NCI-H187 (cell line): ENCODE measurements at places on chromosomes 1 and 21.

DNA sequence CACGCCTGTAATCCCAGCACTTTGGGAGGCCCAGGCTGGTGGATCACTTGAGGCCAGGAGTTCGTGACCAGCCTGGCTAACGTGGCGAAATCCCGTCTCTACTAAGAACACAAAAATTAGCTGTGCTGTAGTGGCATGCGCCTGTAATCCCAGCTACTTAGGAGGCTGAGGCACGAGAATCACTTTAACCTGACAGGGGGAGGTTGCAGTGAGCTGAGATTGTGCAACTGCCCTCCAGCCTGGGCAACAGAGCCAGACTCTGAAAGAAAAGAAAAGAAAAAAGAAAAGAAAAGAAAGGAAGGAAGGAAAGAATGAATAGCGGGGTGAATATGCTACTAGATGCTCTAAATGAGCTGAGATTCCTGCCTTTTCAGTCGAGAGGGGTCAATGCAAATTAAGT, 7.1 kb downstream of the GFI1 start:
- DNase-seq = no peak

DNA sequence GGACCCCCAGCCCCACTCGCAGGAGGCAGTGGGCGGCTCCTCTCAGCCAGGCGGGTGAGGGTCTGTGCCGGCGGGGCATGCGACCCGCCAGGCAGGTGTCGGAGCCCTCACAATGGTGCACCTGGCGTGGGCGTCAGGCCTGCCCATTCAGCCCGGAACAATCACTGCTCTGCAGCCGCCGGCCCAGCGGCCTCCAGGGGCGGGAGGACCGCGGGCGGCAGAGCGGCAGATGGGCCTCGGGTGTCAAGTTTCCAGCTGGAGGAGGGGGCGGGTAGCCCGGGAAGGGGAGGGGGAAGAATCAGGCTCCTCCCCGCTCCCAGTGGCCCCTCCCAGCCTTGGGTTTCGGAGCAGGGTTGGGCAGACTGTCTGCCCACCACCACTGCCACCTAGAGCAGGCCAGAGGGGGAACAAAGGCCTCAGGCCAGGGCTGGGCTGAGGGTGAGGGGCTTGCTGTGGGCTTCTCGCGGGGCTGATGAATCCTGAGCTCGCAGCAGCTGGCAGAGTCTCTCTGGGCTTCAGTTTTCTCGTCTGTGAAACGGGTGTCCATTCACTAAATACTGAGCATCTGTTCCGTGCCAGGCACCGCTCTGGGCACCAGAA, 39.5 kb upstream of the CASZ1 start:
- DNase-seq = peak; percentile 78

DNA sequence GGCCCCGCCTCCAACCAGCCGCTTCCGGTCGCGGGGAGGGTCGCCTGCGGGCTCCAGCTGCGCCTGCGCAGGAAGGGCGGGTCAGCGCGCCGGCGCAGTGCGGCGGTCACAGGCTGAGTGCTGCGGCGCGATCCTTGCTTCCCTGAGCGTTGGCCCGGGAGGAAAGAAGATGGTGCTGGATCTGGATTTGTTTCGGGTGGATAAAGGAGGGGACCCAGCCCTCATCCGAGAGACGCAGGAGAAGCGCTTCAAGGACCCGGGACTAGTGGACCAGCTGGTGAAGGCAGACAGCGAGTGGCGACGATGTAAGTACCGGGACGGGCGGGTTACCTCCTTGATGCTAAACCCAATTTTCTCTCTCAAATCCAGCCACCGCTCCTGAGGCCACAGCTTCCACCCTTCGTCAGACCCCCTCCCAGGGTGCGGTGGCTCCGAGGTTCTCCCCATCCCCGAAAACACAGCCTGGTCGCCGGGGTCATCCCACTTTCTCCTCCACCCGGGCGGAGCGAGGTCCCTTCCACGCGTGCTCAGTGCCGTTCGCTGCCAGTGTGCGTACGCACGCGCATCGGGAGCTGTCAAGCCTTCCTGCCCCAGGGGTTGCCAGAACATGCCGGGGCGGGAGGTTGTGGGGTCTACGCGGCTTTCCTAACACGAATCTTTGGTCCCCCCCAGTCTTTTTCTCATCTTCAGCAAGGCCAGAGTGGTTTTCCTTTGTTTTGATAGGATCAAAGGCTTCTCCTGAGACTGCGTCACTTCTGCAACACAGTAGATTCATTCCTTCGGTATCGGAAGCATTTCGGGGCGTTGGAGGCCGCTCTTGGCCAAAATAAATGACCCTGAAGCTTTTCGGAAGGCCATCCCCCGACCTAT, at the start of gene SARS1:
TSS of gene SARS1 (plus strand) at position 95 of the 870 bp plus-strand sequence. CDS start at position 170, 75 bp downstream.
- peak; percentile 76 for DNase-seq

GRCh38 chr21:43681650-43682049, 22.3 kb downstream of the RRP1B start:
- no peak for DNase-seq

DNA sequence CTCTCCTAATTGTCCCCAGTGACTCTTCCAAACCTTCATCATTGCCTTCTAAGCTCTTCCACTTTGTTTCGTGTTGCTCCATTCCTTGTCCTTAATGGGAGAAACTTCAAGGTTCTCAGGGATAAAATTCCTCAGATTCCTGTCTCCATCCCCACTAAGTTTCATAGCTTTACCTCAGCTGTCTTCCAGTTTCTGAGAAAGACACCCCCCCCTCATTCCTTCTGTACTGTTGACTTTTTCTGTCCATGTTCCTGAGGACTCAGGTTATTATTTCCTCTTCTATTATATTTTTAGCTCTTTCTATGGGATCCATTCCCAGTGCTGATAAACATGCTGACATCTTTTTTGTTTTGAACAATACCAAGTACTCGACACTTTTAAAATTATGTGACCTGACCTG, 215.3 kb upstream of the PTGFR start:
- DNase-seq = no peak

- no peak for DNase-seq
Measured at GRCh38 chr21:44269090-44269489, 7.4 kb upstream of the DNMT3L start.

DNA sequence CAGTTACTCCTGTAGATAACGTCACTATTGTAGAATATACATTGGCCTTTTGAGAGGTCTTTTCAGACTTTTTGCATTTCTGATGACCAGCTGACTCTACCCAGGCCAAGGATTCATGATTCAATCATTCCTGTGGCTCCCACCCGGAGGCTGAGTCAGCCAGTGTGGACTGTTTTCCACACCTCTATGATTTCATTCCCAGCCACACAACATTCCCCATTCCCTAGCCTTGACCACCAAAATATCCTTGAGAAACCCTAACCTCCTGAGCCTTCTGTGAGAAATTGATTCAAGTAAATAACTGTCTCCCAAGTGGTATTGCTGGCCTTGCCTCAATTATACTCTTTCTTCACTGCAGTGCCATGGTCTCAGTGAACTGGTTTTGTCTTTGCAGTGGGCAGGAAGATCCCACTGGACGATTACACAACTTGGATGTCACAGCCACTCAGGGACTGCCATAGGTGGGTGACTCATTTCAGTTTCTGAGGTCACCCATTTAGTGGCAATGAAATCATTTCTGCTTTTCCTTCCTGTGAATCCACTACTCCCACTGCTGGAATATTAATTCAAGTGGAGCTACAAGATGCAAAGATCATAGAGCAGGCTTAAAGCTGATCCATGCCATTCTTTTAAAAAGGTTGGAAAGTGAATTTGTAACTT, 518.6 kb upstream of the ZP4 start:
- no peak for DNase-seq

GRCh38 chr1:17611991-17612390, 72.5 kb downstream of the ARHGEF10L start:
- DNase-seq = no peak

DNA sequence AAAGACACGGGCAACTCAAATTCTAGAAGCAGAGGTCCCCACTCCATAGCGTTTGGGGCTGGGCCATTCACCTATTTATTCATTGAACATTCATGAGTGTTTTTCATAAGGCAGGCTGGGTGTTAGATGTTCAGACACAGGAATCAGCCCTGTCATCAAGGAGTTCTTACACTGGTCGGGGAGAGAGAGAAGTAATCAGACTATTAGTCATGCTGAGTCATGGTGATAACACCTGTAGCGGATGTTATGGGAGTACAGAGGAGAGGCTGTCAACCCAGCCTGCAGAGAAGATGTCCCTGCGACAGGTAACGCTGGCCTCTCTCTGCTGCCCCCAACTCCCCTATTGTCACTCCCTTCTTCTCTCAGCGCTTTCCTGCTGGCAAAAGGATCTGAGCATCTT, 17.2 kb downstream of the LY9 start:
- DNase-seq = no peak

- no peak for DNase-seq
Measured at GRCh38 chr1:218557731-218558130, 212.6 kb downstream of the TGFB2 start.

GRCh38 chr1:30682396-30683275, 40.7 kb downstream of the MATN1 start:
- no peak for DNase-seq

GRCh38 chr1:203534012-203534411, 40.1 kb downstream of the OPTC start:
- no peak for DNase-seq

DNA sequence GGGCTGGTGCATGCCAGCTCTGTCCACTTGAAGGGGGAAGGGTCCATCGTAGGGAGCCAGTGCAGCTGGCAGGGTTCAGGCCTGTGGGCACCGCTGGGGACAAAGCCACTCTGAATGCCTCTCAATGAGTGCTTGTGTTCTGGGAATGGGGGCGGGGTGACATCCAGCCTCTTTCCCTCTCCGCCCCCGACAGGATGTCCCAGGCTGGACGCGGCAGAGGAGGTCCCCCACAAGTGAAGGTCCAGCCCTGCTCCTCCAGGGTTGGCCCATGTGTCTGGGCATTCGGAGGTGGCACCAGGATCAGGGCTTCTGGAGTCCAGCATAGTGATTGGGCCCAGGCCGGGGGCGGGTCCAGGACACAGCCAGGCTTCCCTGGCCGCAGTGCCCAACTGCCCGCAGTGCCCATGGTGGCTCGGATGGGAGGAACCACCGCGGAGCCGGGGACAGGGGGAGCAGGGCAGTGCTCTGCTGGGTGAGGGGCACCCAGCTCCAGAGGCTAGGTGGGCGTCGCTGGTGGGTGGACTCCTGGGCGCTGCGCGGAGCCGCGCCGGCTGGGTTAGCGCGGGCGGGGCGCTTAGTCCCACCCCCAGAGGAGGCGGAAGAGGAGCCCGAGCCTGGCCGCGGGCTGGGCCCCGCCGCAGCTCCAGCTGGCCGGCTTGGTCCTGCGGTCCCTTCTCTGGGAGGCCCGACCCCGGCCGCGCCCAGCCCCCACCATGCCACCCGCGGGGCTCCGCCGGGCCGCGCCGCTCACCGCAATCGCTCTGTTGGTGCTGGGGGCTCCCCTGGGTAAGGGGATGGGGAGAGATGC, at the start of gene SHISA4:
TSS of gene SHISA4 (plus strand) at position 617 of the 808 bp plus-strand sequence. CDS start at position 714, 97 bp downstream.
- DNase-seq = no peak

DNA sequence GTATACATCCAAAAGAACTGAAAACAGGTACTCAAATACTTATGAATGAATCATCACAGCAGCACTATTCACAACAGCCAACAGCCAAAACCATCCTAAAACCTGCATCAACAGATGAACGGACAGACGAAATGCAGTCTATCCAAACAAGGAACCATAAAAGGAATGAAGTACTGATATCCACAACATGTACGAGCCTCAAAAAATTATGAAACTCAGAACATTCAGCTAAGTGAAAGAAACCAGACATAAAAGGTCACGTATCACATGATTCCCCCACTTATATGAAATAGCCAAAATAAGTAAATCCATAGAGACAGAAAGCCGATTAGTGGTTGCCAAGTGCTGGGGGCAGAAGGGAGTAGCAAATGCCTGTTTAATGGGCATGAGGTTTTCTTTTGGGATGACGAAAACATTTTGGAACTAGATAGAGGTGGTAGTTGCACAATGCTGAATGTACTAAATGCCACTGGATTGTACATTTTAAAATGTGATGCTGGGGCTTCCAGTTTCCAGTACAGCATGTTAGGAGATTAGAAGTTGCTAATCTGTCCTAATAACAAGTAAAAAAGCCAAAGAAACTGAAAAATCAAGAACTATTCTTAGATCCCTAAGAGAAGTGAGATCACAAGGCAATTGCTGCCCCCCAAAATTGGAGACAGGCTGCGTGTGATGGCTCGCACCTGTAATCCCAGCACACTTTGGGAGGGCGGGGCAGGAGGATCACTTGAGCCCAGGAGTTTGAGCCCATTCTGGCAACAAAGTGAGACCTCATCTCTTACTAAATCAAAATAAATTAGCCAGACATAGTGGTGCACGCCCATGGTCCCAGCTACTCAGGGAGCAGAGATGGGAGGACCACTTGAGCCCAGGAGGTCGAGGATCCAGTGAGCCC, 25.3 kb downstream of the CLSTN1 start:
- DNase-seq = no peak

DNA sequence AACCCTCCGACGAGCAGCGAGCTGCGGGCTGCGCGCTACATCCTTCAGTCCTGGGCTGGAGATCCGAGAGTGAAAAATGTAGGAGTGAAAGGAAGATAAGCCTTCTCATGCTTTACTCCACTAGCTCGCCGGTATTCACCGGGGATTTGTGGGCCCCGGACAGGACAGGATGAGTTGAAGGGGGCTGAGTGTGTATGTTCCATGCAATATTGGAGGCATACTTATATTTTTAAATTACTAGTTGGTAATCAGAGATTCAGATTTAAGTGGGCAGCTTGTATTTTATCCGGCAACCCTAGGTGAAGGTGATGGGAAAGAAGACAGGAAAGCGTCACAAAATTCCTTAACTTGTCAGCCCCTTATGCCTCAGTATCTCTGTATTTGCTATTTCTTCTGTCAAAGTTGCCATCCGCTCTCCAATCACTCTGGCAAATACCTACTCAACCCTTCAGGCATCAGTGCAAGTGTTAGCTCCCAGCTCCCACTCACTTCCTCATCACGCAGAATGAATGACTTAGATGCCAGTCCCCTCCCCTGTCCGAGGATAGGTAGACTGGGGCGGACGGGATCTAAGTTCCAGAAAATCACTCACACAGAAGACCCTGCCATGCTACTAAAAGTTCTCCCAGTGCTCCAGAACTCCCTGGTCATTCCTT, 503 bp upstream of the PIGM start:
- DNase-seq = peak; percentile 49
